T-helper 2 cell treated with Interferon-gamma antibody and Interleukin-4, amounts not matched to agents 5 μg/mL and 100 μg/mL, for 36 hours (primary cell): ENCODE measurements at places on chromosomes 7 and 10.

- no peak for DNase-seq
Observed at GRCh38 chr10:132643709-132644526, 106.3 kb downstream of the INPP5A start.

- no peak for DNase-seq
Observed at GRCh38 chr10:122544493-122544892, 16.1 kb upstream of the DMBT1 start.

- DNase-seq, result no peak
Observed at GRCh38 chr7:154503962-154504550, 451.9 kb downstream of the DPP6 start.

- no peak for DNase-seq
Observed at GRCh38 chr7:22189230-22189629, 167.7 kb downstream of the RAPGEF5 start.

GRCh38 chr7:158979635-158980351 is 123.4 kb downstream of the DYNC2I1 start:
- no peak for DNase-seq

GRCh38 chr10:27742195-27743011 is 3.2 kb downstream of the MKX start:
- DNase-seq, result peak; percentile 85

GRCh38 chr10:60916025-60916424 is 28.0 kb downstream of the RHOBTB1 start:
- DNase-seq, result no peak

- no peak for DNase-seq
Observed at GRCh38 chr10:26700884-26701630, 3.6 kb downstream of the PDSS1 start.

GRCh38 chr7:142805350-142806021 is 34.7 kb downstream of the PRSS2 start:
- DNase-seq, result no peak

GRCh38 chr10:31622978-31623377 is 304.0 kb downstream of the ZEB1 start:
- no peak for DNase-seq

- no peak for DNase-seq
Observed at GRCh38 chr10:35435824-35436223, 99.5 kb downstream of the CCNY start.

- DNase-seq, result no peak
Observed at GRCh38 chr10:131860806-131861440, 39.9 kb upstream of the PPP2R2D start.

- no peak for DNase-seq
Observed at GRCh38 chr10:56632537-56632936, 271.5 kb upstream of the ZWINT start.

DNA sequence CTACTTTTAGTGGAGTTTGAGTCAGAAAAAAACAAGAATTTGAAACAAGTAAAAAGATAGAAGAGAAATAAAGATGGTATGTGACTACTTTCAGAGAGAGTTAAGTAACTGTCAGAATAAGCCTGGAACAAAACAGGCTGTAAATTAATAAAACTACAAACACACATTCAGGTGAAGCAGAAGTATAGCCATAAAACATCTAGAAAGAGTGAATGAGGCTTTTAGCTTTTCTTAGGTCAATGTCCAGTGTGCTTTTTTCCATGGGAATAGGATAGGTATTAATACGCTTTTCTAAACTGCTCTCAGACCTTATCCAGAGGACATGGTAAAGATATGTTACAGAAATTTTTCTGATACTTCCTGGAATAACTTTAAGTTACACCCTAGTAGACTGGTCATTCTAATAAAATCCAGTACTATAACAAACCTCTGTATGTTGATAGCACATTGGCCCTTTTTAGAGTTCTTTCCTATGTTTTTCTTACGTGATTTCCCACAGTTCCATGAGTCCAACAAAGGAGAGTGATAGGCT is 23.3 kb downstream of the TMEM106B start:
- DNase-seq, result no peak

DNA sequence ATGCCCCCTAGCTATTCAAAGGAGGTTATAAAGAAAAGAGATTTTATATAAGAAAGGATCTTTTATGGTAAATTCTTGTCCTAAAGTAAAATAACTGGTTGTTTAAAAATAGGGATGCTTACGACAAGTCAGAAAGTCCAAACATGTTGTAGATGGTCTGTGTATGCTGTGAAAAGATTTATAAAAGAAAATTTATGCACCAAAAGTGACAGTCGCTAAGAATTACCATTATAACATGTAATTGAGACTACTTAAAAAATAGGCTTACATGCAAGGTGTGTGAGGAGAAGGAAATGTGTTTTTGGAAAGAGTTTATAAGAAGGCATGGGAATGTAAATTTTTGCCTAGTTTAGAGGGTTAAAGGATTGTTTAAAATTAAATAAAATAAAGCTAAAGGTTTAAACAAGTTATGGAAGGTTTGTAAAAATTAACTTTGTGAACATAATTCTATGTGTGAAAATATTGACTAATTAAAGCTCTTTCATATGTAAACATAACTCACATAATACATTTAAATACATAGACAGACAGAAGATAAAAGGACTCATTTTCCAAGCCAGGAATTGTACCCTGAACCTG is 118.5 kb downstream of the LYZL1 start:
- DNase-seq, result no peak

- DNase-seq, result no peak
Observed at GRCh38 chr10:50294582-50294981, 43.3 kb upstream of the ASAH2 start.

DNA sequence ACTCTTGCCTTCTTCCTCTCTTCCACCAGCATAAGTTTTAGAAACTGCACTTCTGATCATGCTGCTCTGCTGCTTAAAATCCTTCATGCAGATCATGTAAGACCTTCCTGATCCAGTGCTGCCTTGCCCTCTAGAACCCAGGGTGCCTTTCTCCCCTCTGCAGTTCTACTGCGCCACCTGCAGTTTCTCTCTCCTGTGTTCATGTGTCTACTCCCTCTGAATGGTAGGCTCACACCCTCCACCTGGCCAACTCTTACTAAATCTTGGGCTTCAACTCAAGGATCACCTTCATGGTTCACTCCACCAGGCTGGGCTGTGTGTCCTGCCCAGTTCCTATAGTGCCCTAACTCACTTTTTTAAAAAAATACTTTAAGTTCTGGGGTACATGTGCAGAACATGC is 174.6 kb upstream of the ITGB1 start:
- DNase-seq, result no peak

DNA sequence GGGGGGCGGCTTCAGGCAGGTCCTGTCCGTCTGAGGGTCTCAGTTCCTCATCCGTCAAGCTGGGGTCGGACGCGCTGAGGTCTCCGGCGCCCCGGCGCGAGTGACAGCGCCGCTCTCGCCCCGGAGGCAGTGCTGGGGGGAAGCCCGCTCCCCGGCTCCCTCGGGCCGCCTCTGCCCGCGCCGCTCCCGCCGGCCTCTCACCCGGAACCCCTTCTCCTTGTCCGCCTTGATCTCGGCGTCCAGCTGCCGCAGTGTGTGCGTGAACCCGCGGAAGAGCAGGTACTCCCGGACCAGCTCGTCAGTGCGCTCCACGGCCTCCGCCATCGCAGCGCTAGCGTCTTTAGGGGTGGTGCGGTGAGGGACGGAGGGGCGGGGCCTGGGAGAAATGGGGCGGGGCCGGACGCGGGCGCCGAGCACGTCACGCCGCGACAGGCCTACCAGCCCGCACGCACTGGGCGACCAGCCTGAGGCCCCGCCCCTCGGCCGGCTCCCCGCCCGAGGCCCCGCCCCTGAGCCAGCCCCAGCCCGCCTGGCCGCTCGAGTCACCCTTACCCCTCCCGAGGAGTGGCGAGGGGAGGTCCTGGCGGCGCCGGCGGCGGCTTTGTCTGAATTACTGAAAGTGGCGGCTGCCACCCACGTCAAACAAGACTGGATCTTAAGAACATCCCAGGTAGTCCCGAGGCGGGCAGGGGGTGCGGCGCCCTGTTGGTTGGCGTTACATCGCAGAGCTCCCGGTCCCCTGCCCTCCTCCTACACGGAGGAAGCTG is at the start of gene WDR91:
Gene WDR91 (minus strand): TSS at position 348 of the 767 bp plus-strand sequence. CDS start 24 bp downstream, at position 324.
- peak; percentile 88 for DNase-seq
